NCI-H187 treated with DMSO at 0.1 percent for 48 hours (cell line): ENCODE measurements at places on chromosomes 3 and 15.

DNA sequence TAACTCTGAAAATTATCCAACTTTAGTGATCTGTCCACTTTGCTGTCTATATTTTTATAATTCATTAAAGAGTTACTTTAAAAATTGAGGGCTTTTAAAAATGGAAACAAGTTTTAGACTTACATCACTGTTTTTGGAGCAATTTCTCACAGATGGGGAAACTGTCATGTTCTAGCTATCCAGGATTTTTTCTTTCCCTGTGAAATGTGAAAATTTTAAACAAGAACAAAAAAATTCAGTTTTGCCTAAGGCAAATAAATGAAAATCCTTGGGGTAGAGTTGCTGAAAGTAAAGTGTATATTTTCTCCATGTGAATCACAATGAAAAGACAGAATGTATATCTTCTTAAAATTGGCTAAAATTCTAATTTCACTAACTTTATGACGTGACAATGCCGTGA lies 553.7 kb downstream of the MCTP2 start:
- DNase-seq: no peak

GRCh38 chr15:57307527-57308169 lies 68.7 kb upstream of the CGNL1 start:
- DNase-seq: no peak

DNA sequence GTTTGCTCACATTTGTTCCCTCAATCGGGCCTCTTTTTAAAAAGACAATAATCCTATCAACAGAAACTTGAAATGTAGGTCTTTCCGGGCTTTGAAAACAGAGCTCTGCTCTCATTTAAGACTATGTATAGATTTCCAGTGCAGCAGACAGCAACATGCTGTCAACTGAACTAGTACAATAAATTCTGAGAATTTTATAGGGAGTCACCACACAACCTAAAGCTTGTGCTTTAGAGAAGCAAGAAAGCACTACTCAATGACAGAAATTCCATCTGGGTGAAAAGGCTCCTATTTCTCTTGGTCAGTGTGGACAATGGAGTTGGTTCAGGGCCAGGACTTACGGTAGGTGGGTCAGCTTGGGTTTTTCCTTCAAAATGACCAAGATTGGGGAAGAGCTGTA lies 583.5 kb downstream of the ROBO1 start:
- no peak for DNase-seq

DNA sequence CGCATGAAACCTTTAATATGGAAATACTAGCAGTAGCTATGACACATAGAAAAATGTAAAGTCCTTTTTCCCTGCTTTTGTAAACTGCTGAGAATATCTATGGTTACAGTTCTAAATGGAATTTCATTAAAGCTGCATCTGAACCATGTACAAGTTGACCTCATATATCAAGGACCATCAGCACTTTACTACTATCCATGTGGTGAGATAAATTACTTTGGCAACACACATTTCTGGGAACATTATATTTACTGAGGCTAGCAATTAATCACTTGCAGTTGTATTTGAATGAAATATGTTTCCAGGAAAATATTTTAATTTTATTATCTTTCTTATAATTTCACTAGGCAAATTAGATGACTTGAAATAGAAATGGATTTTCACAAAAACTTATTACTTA lies 545.5 kb downstream of the NAALADL2 start:
- no peak for DNase-seq

DNA sequence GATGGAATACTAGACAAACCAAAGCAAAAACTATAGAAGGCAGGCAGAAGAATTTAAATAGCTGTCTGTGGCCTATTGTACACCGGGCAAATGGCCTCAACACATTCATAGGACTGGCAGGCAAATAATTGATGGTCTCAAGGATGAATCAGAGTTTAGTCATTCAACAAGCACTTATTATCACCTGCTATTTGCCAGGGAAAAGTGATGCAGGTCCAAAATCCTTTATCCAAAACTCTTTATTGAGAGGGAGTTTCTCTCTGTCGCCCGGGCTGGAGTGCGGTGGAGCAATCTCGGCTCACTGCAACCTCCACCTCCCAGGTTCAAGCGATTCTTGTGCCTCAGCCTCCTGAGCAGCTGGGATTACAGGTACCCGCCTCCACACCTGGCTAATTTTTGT lies 2.3 kb downstream of the EIF2AK4 start:
- no peak for DNase-seq

- no peak for DNase-seq
Measured at GRCh38 chr3:25775936-25776335, 7.3 kb downstream of the NGLY1 start.

DNA sequence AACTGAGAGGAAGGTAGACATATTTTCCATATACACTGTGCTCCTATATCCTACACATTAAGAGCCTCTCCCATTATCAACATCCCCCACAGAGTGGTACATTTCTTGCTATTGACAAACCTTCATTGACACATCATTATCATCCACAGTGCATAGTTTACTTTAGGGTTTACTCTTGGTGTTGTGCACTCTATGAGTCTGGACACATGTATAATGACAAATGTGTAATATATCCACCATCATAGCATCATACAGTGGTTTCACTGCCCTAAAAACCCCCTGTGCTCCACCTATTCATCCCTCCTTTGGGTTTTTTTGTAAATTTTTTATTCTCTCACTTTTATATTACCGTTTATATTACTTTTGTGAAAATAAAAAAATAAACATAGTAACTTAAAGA lies 22.2 kb upstream of the CLDN18 start:
- DNase-seq: no peak

- no peak for DNase-seq
Measured at GRCh38 chr3:193614430-193614829, 21.4 kb downstream of the OPA1 start.

GRCh38 chr15:90496791-90497190 lies 32.9 kb upstream of the CRTC3 start:
- no peak for DNase-seq

GRCh38 chr15:37108381-37109167 lies 8.2 kb upstream of the MEIS2 start:
- DNase-seq: no peak

- no peak for DNase-seq
Measured at GRCh38 chr3:196694202-196694638, 17.8 kb downstream of the CEP19 start.

GRCh38 chr3:146682171-146682570 lies 77.0 kb upstream of the PLSCR5 start:
- DNase-seq: no peak

- DNase-seq: no peak
Measured at GRCh38 chr3:15479400-15480224, 41.9 kb downstream of the COLQ start.

GRCh38 chr3:148318240-148318639 lies 379.5 kb upstream of the AGTR1 start:
- no peak for DNase-seq

- DNase-seq: no peak
Measured at GRCh38 chr15:61339516-61339915, 110.4 kb upstream of the RORA start.

DNA sequence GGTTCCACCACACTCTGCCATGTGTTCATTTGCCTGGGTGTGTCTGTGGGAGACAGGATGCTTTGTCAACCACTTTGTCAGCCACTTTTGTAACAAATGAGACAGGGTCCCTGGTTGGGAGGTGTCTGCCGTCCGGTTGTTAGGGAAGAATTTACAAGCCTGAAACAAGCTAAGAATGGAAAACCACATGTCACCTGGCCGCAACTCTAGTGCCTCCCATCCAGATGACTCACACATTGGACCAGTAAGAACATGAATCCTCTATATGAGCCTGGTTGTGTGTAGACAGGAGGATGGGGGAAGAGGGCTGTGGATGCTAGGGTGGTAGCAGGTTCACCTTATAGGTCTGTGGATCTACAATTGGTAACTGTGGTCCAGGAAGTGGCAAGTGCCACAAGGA lies 335.3 kb downstream of the CLSTN2 start:
- no peak for DNase-seq

DNA sequence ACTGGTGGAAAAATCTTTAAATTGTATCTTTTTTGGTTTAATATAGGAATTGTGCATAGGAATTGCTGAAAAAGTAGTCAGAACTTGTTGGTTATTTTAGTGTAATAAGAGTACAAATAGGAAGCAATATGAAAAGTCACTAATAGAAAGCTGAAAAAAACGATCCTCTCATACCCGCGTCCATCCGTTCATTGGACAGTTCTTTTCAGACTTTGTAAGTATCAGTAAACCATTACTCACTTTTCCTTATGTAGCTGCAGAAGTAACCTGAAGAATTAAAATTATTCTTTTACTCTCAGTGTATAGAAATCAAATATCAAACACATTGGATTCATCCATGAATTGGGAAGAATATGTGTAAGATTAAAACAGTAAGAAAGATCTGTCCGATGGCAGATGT lies 4.4 kb downstream of the FNDC3B start:
- DNase-seq: no peak

DNA sequence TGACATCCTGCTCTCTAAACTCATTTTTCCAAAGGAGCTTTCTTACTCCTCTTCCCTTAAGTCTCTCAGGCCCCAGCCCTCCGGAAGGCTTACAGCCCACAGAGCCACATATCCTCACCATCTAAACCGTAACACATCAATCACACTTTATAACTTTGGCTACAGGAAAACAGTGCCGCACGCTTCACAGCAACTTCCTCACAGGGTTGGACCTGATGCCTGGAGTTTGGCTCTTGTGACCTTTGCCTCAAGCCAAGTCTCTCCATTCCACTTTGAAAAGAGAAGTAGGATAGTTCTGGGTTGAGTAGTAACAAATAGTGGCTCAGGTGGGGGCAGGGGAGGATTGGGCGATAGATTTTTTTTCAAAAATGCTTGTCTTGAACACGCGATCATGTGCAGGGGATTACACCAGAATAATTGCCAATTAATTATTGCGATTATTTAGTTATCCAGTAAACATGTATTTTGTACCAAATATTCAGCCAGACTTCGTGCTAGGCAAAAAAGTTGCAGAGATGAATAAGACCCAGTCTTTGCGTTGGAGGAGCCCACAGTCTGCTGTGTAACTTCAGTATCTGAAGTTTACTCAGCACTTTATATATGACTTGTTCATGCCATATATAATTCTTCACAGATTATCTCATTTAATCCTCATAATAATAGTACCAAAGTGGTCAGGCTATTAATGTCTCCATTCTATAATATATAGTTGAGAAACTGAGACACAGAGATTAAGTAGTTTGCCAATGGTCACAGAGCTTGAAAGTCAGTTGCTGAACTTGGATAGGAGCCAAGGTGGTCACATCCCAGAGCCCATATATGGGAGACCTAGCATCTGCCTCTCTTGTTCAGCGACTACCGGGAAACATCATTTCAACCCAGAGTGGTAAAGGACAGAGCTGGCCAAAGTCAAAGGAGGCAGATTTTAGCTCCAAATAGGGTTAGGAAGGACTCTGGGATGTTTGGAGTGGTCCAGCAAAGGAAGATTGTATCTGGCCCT lies 2.4 kb upstream of the ETV5 start:
- no peak for DNase-seq

- DNase-seq: no peak
Measured at GRCh38 chr3:172543884-172544283, 20.7 kb upstream of the TNFSF10 start.

DNA sequence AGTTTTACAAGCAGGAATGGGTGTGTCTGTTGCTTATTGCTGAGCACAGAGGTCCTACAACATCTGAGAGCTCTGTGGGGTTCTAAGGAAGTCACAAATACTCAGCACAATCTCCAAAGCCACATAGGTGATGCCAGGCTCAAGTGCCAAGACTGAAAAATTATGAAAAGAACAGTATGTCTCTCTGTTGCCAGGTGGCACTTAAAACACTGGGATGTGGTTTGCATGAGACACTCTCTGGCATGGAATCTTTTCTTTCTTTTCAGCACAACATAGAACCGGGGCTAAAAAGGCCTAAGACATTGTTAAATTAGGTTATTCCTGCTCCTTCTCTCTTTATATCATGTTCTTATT lies 127.3 kb upstream of the PRICKLE2 start:
- no peak for DNase-seq
